ENCODE measurements at places on chromosomes 4 and X. TPM values are rescaled to one million over a fixed set of nuclear protein-coding genes. Genes with fewer than 3 reads are reported as not detected.

SMPX gene
- not detected for total RNA-seq

KLHL4 gene
- total RNA-seq, result 9.5 TPM

TENM3 gene
- total RNA-seq, result 113 TPM

CXCR3 gene
- not detected for total RNA-seq

REPS2 gene
- total RNA-seq, result 26.3 TPM

MAGIX gene
- 2.8 TPM for total RNA-seq

SNCA gene
- 158 TPM for total RNA-seq

ANK2 gene
- 684 TPM for total RNA-seq

CNKSR2 gene
- total RNA-seq, result 54.7 TPM

C1QTNF7 gene
- 0.69 TPM for total RNA-seq

ESX1 gene
- not detected for total RNA-seq

SMIM43 gene
- 8.5 TPM for total RNA-seq

TMSB15A gene
- 97.8 TPM for total RNA-seq

FAM47A gene
- total RNA-seq, result not detected

PNCK gene
- total RNA-seq, result 52.6 TPM

NBDY gene
- 25.8 TPM for total RNA-seq

YY2 gene
- 1.4 TPM for total RNA-seq

IL2RG gene
- total RNA-seq, result not detected

POF1B gene
- total RNA-seq, result 0.23 TPM

AFF2 gene
- total RNA-seq, result 126 TPM

CCDC120 gene
- 3.5 TPM for total RNA-seq

LUZP4 gene
- not detected for total RNA-seq

MGST2 gene
- total RNA-seq, result 11.1 TPM

DMP1 gene
- not detected for total RNA-seq

GRPR gene
- 1.4 TPM for total RNA-seq

CPEB2 gene
- 55.6 TPM for total RNA-seq

ATP1B4 gene
- total RNA-seq, result not detected

SHROOM2 gene
- 38.8 TPM for total RNA-seq

CCSER1 gene
- total RNA-seq, result 155 TPM

TSPAN6 gene
- total RNA-seq, result 41.1 TPM

TMPRSS11B gene
- total RNA-seq, result not detected

CT83 gene
- total RNA-seq, result not detected

PLK4 gene
- 11.8 TPM for total RNA-seq

FDCSP gene
- total RNA-seq, result not detected

SPANXA2 gene
- total RNA-seq, result not detected

BMP3 gene
- total RNA-seq, result 7.6 TPM

MAGEA1 gene
- total RNA-seq, result not detected

All from diencephalon (tissue), 1 donor.